ENCODE measurements at places on chromosomes 1 and 21.
A peak's percentile ranks its signal among the peaks of the same experiment; 100 is the strongest.

- no peak for DNase-seq
Measured at GRCh38 chr1:180301135-180301742, 71.2 kb downstream of the LHX4 start.

- DNase-seq = no peak
Measured at GRCh38 chr1:98677288-98677687, 15.8 kb downstream of the SNX7 start.

GRCh38 chr1:154943649-154944400 lies 7.3 kb upstream of the PMVK start:
- peak; percentile 53 for DNase-seq

DNA sequence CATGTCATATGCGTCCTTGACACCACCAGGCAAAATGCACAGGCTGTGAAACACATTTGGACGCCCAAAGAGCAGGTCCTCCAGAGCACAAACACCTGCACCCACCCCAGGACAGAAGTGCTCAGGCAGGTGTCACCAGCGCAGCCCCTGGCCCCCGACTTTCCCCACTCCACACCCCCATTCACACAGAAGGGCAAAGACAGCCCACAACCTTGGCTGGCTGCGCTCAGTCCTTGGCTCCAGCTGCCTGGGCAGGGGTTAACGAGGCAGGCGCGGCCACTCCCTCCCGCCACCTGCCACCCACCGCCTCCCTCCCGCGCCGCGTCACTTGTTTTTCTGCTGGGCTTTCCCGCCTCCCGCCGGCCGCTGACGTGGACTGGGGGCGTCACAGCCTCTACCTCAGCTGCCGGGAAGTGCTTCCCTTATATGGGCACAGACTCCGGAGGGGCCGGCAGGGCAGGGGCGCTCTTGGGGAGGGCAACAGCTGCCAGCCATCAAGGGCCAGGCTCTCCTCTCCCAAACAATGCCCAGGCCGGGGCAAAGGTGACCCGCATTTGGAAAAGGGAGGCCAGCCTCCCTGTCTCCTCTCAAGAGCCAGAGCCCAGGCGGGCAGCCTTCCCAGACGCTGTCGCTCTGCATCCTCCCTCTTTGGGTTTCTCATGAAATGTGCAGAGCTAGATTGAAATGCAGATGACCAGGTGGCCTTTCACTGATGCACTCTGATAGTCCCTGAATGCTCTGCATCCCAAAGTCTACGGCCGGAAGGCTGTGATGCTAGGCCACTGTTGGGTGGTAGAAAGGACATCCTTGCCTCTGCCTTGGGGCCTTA lies 14.8 kb upstream of the BTG2 start:
- DNase-seq = peak; percentile 98

Data from activated T-cell treated with anti-CD3 and anti-CD28 coated beads, Interleukin-2, amount 50 U/mL, for 48 hours (primary cell).